ENCODE measurements at places on chromosomes 7 and 10. TPM values are rescaled to one million over a fixed set of nuclear protein-coding genes. Genes with fewer than 3 reads are reported as not detected.

POM121C gene
- polyA plus RNA-seq = 69.3 TPM

KLF14 gene
- polyA plus RNA-seq = 0.06 TPM

BLOC1S2 gene
- 83.8 TPM for polyA plus RNA-seq

NRP1 gene
- polyA plus RNA-seq = 68.9 TPM

INA gene
- 322 TPM for polyA plus RNA-seq

INSYN2A gene
- polyA plus RNA-seq = 8.9 TPM

ZFAND4 gene
- polyA plus RNA-seq = 19.3 TPM

SLC39A12 gene
- 5.7 TPM for polyA plus RNA-seq

TMEM196 gene
- polyA plus RNA-seq = 18.8 TPM

ICA1 gene
- 27.7 TPM for polyA plus RNA-seq

FAM180A gene
- polyA plus RNA-seq = 0.21 TPM
